Hematopoietic multipotent progenitor cell treated with erythropoietin and hydrocortisone succinate and interleukin-3 and kit ligand, for 15 days (in vitro differentiated cells): ENCODE measurements at places on chromosomes 1 and 21.

DNA sequence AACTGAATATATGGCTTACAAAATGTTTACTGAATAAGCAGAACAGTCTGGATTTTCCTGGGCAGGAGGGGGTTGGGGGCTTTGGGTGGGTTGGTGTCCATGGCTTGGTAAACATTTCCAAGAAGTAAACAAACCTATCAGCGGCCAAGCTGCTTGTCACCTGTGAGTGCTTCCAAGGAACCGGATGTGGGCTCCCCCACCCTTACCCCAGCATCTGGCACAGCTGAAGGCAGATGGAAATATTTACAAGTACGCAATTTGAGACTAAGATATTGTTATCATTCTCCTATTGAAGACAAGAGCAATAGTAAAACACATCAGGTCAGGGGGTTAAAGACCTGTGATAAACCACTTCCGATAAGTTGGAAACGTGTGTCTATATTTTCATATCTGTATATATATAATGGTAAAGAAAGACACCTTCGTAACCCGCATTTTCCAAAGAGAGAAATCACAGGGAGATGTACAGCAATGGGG lies at the start of gene CLCA1:
Gene CLCA1, plus strand, starts transcription at position 427 of the 477 bp plus-strand sequence. Its CDS starts 45 bp downstream, at position 472.
- no peak for DNase-seq

GRCh38 chr1:184457500-184457899 lies 70.7 kb downstream of the C1orf21 start:
- no peak for DNase-seq

DNA sequence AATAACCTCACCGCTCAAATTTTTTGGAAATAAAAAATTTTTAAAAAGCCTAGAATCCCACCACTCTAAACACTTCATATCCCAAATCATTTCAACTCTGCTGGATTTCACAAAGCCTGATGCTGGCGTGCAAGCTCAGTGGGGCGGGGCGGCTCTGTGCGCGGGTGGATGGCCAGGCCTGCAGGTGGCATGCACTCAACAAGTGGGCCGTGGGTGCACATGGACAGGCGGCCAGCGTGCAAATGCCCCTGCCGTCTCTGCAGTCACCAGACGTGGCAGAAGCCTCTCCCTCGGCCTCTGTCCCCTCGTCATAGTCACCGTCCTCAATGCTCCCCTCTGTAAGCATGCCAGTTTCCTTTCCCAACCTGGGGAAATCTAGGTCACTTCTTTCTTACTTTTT lies 6.6 kb upstream of the PDE9A start:
- no peak for DNase-seq

DNA sequence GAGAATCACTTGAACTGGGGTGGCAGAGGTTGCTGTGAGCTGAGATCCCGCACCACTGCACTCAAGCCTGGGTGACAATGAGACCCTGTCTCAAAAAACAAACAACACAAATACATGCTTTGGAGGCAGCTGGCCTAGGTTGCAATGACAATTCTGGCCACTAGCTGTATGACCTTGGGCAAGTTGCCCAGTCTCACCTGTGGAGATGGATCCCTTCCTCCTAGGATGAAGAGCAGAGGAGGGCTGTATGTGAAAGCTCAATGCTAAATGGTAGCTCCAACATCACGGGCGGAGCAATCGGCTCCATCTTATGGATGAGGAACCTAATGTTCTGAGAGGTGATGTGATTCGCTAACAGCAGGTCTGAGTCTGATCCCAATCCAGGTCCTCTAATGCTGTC lies 20.6 kb downstream of the ADORA1 start:
- no peak for DNase-seq

DNA sequence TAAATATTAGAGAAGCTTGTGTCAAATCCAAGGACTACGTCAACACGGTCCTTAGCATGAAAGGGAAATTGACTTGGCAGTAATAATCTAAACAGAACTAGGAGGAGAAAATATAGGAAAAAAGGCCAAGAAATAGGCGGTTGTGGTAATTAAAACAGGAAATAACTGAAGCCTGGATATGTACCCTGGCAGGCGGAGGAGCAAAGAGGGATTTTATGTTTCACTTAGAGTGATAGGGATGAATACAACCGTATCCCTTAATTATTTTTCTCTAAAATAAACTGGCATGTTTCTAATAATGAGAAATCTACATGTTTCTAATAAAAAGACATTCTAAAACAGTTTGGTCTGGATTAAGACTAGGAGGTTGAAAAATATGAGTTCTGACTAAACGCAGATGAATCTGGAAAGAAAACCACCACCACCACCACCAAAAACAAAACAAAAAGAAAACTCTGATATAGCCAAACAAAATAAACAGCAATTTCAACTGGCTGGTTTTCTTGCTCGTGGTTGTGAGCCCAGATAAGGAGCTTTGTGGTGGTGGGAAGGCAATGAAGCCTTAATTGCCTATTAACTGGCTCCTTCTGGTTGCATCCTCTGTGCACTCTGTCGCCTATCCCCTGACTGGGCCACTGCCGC lies 334.2 kb upstream of the SNX7 start:
- DNase-seq = no peak

DNA sequence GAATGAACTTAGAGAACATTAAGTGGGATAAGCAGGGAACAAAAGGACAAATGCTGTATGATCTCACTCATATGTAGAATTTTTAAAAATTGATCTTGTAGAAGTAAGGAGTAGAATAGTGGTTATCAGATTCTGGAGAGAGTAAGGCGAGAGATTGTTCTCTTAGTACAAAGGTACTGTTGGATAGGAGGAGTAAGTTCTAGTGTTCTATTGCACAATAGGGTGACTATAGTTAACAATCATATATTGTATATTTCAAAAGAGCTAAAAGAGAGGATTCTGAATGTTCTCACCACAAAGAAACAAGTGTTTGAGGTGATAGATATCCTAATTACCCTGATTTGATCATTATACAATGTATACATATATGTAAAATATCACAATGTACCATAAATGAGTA lies 735.9 kb downstream of the NCAM2 start:
- no peak for DNase-seq

- DNase-seq = no peak
Observed at GRCh38 chr1:184695023-184695422, 59.6 kb downstream of the EDEM3 start.

DNA sequence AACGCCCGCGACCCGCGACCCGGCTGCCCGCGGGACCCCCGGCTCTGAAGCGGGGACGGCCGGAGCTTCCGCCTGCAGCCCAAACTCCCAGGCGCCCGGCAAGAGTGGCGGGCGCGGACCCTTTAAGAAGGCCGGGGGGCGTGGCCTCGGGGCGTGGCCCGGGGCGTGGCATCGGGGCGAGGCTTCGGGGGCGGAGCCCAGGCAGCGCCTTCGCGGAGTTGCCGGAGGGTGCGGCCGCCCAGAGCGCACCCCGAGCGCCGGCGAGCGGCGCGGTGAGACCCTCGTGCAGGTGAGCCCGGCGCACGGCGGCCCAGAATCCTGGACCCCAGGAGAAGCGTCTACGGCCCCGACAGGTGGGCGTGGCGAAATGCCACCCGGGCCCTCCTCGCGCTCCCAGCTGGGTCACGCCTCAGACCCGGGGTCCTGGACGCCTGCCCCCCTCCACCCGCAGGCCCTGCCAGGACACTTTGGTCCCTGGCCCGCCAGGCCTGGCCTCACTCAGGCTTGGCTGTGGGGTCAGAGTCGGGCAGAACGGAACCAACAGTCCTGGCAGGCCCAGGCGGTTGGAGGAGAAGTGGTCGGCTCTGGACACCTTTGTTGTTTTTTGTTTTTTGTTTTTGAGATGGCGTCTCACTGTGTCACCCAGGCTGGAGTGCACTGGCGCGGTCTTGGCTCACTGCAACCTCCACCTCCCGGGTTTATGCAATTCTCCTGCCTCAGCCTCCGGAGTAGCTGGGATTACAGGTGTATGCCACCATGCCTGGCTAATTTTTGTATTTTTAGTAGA lies 14.4 kb downstream of the RNF223 start:
- DNase-seq = peak; percentile 76

- no peak for DNase-seq
Observed at GRCh38 chr1:172390301-172390682, 30.2 kb upstream of the C1orf105 start.

DNA sequence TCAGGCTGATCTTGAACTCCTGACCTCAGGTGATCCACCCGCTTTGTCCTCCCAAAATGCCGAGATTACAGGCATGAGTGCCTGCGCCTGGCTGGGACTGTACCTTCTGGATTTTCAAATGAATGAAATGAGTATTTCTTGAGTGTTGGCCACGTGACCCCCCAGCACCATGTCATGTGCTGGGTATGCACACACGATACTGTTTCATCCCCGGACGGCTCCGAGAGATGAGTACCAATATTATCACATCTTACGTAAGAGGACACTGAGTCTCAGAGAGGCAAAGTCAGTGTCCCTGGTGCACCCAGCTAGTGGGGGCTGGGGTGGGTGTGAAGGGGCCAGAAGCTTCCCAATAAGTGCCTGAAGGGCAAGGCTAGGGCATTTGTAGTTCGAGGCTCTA lies 780 bp upstream of the CROCC start:
- DNase-seq = no peak

- DNase-seq = no peak
Observed at GRCh38 chr1:178908358-178908757, 37.5 kb upstream of the ANGPTL1 start.

DNA sequence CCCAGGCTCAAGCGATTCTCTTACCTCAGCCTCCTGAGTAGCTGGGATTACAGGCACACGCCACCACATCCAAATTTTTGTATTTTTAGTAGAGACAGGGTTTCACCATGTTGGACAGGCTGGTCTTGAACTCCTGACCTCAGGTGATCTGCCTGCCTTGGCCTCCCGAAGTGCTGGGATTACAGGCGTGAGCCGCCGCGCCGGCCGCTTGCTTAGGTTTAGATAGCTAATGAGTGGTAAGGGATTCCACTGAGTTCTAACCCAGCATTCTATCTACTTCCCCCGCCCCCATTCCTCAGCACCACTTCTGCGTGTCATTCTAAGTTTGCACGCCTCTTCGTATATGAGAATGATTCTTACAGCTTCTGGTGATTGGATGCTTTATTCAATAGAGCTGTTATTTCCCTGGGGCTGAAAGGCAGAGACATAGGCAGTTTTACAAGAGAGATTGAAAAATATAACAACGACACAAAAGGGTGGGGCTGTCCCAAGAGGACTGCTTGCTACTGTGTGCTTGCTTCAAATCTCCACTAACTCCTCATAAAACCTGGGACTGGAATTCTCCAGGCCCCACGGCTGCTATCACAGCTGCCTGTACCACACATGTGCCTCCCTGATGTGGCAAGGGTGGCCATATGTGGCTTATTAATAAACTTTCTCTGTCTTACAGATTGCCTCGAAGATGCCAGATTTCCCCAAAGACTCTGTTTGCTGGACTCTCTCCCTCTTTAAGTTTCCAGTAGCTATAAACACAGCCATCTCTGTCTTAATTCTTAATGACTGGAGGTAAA lies 23.7 kb upstream of the GREM2 start:
- DNase-seq = no peak

GRCh38 chr1:14625996-14626395 lies 27.5 kb downstream of the KAZN start:
- DNase-seq = no peak

GRCh38 chr1:154316704-154317103 lies 4.2 kb upstream of the AQP10 start:
- no peak for DNase-seq

DNA sequence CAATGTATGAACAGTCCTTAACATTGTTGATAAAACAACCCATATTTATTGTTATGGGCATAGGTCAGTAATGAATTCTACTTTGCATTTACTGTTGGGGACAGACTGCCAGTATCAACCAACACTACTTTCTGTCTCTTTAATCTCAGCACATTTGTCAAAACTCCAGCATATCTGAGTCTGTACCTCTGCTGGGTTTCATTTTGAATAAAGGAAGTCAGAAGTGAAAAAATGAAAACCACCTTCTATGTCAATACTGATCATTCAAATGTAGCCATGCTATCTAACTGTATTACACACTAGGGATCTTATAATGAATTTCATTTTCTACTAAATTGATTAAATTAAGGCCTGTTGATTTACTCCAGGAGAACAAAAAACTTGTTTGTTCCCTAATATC lies 24.2 kb upstream of the CXADR start:
- no peak for DNase-seq

GRCh38 chr1:20191266-20191825 lies 5.0 kb upstream of the PLA2G2C start:
- no peak for DNase-seq

GRCh38 chr1:20574686-20575540 lies 14.0 kb upstream of the CDA start:
- peak; percentile 71 for DNase-seq

DNA sequence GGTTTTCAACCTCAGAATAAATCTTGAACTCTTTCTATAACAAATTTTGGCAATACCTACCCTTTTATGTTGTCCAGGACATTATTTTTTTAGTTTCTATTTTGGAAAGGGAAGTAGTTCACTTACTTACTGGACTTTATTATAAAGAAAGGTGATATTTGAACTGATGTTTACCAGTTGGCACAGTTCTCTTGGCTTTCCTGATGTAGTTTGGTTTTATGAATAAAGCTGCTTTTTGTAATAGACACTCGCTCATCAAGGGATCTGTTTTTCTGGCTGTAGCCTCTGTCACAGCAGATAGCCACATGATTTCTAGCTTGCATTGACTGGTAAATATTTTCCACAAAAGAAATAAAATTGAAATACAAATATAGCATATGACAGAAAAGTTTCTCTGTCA lies 40.9 kb upstream of the METTL18 start:
- no peak for DNase-seq

GRCh38 chr1:159922511-159923202 lies 2.6 kb downstream of the TAGLN2 start:
- no peak for DNase-seq

GRCh38 chr1:169886931-169887330 lies 6.8 kb downstream of the SCYL3 start:
- no peak for DNase-seq

DNA sequence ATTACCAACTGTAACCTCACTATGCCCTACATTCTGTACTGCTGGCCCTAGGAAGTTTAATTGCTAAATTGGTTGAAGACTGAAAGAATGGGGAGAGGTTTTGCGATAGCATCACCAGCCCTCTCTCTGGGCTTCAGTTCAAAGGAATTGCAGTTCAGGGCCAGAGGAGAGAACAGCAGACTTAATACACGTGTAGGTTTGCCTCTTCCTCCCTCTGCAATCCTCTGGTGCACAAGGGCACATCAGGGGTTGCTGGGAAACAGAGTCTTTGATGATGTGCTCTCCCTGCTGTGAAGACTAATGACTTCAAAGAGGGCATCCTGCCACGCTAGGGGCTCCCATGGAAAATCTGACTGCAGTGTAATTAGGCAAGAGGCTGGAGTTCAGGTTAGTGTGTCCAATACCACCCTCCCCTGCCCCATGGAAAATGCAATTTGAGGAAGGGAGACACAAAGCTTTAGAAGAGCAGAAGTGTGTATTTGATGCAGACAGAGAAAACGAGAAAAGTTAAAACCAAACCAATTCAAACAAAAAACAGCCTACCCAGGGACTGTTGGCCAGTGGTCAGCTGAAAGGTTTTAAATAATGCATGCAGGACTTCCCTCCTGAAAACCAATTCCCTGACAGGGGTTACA lies 167.9 kb downstream of the ASTN1 start:
- no peak for DNase-seq

DNA sequence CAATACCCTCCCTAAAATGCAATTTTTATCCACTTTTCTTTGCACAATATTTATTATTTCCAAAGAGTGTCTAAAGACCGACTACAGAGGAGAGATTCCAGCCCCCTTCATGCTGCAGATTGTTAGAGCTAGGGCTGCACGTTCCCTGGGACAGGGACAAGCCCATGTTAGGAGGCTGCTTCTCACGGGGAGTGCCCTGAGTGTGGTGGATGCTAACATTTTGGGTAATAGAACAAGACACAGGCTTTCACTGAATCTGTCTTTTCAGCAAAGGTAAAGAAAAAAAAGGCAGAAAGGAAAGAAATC lies 125.4 kb downstream of the RIPK4 start:
- no peak for DNase-seq
